ENCODE measurements at places on chromosomes 1 and 21. TPM values are rescaled to one million over a fixed set of nuclear protein-coding genes. Genes with fewer than 3 reads are reported as not detected.
A peak's percentile ranks its signal among the peaks of the same experiment; 100 is the strongest.

The USH2A gene
- 0.05 TPM for total RNA-seq

DNA sequence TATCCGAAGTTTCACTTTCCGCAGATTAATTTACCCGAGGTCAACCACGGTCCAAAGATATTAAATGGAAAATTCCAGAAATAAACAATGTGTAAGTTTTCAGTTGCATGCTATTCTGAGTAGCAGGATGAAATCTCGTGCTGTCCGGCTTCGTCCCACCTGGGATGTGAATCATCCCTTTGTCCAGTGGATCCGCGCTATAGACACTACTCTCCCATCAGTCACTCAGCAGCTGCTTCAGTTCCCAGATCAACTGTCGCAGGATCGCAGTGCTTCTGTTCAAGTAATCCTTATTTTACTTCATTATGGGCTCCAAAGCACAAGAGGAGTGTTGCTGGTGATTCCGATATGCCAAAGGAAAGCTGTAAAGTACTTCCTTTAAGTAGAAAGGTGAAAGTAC lies 8.3 kb upstream of the LRP8 start:
- peaks cover 2% of the 10 kb centered on the region for H3K27me3 ChIP-seq
- no peak overlapping the region for H3K4me3 ChIP-seq
- no peaks in the 10 kb centered on the region for H3K36me3 ChIP-seq
- no peak overlapping the region for H3K27ac ChIP-seq
- no peak for DNase-seq

DNA sequence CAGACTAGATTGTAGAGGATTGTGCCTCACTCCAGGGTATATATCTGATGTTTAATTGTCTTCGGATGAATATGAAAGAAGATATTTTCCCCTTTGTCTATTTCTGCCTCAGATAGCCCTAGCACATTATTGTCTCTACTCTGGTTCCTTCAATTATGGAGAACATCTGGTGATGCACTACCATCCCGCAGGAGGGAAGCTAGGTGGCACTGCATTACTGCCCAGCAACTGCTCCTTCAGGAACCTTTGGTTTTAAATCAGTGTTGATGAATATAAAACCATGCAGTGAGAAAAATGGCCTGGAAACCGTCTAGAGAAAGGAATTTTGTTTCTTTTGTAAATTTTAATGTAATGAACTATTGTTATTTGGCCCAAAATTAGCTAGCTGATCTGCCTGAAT lies 68.5 kb downstream of the GPR88 start:
- H3K4me1 ChIP-seq = peaks cover 9% of the 10 kb centered on the region
- H3K4me3 ChIP-seq = no peak overlapping the region
- peak; percentile 59 for DNase-seq
- H3K36me3 ChIP-seq = peaks cover 13% of the 10 kb centered on the region
- no peak overlapping the region for H3K27ac ChIP-seq

GRCh38 chr1:104874044-104874443 lies 1124.3 kb downstream of the AMY1C start:
- no peaks in the 10 kb centered on the region for H3K4me1 ChIP-seq
- DNase-seq = no peak
- no peaks in the 10 kb centered on the region for H3K27me3 ChIP-seq
- H3K27ac ChIP-seq = no peak overlapping the region
